ENCODE measurements at places on chromosomes 6 and 20.

- no peak for DNase-seq
Measured at GRCh38 chr6:30060606-30061091, 416 bp upstream of the POLR1H start.

DNA sequence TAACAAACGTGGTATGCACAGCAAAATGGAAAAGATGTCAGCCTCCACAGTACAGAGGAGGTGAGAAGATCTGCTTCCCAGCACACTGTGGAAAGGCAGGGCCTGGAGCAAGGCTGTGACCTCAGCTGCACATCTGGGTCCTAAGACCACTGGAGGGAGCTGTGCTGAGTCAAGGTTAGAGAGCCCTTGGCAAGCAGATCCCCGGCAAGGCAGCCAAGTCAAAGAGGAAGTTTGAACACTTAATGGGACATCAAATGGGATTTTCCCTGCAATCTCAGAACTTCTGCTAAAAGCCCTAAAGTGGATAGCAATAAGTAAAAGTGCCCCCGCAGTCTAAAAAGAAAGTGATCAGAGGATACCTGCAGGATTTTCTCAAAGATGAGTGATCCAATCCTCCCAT, 39.5 kb downstream of the UNC5CL start:
- DNase-seq = no peak

DNA sequence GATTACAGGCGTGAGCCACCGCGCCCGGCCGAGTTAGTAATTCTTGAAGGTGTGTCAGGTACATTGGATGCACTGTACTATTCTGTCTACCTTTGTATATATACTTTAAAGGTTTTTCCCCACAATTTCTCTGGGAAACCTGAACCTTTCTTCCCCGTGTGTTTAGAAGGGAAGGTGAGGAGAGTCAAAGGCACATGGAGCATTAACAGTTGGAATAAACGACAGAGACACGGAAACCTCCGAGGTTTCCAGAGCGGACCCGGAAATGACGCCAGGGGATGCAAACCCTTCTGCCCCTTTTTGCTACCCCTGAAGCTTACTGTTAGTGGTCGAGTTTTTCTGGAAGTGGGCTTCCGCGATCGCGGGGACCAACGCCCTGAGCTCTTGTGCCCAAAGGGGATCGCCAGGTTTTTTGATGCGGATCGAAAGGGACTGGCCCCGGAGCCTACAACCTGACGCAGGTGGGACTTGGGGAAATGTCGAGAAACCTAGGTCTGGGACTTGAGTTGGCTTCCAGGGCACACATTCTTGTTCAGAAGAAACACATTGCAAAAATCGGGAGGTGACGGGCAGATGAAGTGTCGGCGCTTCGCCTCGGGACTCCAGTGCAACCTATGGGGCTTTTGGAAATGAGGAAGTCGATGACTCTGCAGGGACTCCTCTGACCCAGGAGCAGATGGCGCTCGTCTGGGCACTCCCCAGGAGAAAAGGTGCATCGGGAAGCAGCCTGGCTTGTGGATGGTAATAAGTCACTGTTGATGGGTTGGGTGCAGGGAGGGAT, 218.2 kb downstream of the OR2B2 start:
- peak; percentile 7 for DNase-seq

GRCh38 chr20:37095599-37096414, at the start of gene RBL1:
Gene RBL1 (minus strand): TSS chr20:37095997. CDS start chr20:37095928, 69 bp downstream.
- DNase-seq = peak; percentile 78

DNA sequence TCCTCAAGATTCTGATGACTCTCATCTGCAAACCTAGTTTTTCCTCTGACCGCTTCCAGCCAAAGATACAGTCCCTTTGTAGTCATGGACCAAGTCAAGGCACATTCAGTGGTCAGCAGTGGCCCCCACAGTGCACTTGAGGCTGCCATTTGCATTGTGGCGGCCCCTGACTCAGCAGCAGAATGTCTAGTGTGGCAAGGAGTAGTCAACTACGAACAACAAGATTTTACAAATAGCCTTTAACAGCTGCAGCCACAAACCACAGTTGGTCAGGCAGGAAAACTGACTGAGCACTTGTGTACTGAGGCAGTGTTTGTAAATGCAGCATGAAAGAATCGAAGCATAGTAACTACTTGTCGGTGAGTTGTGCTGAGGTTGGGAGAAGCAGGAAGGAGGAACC, 49.6 kb downstream of the SLC2A12 start:
- no peak for DNase-seq

- DNase-seq = peak; percentile 33
Measured at GRCh38 chr6:170553534-170554012, 466 bp upstream of the PSMB1 start.

DNA sequence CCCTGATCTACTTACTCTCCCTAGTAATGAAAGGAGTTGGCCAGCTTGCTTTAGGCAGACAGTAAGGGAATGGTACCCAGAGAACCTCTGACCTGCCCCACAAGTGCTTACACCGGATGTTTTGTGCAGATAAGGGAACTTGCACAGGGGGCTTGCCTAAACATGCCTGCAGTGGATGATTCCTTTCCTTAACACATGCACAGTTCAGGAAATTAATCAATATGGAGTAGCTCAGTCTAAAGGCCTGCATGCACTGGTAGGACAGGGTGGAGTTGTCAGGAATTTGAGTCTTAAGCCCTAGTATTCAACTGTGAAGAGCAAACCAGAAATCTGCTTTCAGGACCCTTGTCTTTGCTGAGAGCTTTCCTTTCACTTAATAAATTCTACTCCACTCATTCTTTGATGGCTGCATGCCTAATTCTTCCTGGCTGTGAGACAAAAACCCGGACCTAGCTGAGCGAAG, 3.9 kb upstream of the TRIM38 start:
- no peak for DNase-seq

GRCh38 chr6:159819932-159820640, 20.0 kb downstream of the PNLDC1 start:
- peak; percentile 18 for DNase-seq

DNA sequence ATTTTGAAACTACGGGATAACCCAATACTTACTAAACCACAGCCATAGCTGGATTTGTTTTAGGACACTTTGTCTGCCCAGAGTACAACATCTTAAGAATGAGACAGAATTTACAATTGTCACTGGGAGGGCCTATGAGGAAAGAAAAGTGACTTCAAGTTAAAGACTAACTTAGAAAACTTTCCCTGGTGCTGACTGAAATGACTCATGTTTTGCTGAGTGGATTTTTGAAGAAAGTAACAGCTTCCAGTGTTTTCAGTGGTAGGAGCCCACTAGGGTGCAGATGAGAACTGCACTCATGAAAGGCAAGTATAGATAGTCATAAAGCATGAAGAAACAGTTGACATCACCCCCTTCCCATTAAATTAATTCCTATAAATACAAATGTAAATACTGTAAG, 988.2 kb upstream of the MAP3K7 start:
- DNase-seq = no peak

DNA sequence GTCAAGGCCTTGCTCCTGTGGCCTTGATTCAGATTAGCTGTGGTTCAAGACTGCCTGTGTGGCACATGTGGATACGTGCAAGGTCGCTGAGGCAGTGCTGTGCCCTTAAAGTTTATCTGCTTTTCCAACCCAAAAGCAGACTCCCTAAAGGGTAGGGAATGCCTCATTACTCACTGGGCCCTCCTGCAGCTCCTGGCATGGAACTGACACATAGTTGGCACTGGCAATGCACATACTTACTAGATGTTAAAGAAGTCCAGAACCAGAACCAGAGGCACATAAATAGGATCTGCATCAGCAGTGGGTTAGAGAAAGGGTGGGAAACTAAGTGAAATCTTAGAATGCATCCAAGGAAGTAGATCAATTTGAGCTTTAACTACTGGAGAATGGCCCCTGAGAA, 90.6 kb upstream of the MLN start:
- DNase-seq = no peak

- no peak for DNase-seq
Measured at GRCh38 chr20:16476032-16476431, 97.2 kb downstream of the KIF16B start.

DNA sequence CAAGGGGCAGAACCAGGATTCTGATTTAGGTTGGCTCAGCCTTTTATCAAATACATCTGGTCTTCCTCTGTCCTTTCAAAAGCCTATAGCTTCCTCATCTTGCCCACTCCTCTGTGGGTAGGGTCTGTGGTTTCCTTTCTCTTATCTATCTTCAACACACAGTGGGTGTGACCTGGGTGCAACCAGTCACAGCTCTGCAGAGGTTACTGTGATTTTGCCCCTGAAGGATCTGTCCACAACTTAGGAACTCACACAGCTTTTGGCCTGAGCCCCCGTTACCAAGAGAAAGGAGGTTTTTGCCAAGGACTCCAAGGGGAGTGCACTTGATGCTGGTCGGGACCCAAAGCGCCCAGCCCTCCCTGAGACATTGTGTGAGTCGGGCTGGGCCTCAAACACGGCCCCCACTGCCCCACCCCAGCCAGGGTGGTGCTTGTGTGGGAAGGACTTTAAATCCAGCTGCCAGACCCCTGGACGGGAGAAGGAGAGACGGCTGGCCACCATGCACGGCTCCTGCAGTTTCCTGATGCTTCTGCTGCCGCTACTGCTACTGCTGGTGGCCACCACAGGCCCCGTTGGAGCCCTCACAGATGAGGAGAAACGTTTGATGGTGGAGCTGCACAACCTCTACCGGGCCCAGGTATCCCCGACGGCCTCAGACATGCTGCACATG, at the start of gene PI16:
PI16 (plus strand) TSS at position 477 of the 670 bp plus-strand sequence; CDS start at position 500, 23 bp downstream.
- DNase-seq = no peak

GRCh38 chr20:45621593-45621992, 7.9 kb upstream of the WFDC10A start:
- DNase-seq = no peak

- no peak for DNase-seq
Measured at GRCh38 chr6:10320291-10320690, 94.6 kb downstream of the TFAP2A start.

DNA sequence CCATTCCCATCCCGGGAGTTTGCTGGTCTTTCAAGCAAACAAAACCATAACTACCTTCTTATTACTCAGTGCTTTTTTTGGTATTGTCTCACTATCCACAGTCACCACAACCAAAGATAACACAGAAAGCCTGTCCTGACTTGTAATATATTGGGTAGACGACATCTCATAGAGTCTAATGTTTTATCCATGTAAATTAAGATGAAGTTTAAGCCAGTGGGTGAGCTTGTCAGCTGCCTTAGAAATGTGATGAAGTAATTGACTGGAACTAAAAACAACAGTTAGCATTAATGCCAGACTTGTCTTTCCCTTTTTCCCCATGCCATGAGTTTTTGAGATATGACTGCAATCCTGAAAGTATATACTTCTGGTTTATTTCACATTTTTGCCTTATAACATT, 282.7 kb upstream of the PRDM1 start:
- no peak for DNase-seq

- DNase-seq = no peak
Measured at GRCh38 chr6:170262489-170263088, 28.3 kb downstream of the DLL1 start.

DNA sequence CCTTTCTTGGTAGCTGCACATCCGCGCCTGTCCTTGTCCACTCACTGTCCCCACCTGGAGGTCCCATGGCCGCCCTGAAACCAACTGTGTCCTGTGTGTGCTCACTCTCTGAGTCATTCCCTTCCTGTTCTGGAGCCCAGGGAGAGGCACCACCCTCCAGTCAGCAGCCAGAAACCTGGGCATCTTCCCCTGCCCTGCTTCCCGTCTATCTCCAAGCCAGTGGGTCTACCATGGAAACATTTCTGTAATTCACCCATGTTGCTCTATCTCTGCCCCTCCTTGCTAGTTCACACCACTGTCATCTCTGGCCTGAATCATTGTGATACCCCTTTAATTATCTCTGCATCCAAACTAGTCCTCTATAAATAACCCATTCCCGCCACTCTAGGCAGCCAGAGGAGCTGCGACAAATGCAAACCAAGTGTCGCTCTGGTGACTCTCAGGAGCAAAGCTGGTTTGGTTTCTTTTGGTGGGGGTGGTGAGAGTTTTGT, 28.8 kb upstream of the SYNJ2 start:
- no peak for DNase-seq

DNA sequence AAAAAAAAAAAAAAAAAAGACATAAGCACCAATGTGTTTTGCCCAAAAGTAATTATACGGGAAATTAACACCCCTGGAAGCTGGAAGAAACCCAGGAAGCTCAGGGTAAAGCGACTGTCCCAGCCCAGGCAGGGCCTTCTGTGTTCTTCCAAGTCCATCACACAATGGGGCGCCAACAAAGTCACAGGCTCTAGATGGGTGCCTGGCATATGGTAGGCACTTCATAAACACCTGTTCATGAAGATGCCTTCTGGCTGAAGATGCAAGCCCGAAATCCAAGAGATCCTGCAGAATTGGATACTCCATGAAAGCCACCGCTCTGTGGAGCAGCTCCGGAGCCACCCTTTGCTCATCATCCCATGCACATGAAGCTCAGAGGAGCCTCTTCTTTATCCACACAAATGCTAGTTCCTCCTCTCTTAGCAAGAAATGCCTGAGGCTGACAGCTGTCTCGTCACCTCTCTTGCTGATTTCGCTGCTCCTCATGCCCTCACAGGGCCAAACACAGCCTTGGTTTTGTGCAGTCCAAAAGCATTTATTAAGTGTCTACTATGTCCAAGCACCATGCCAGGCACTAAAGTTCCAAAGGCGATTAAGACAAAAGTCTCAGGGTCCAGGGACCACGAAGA, 76.6 kb downstream of the TRERF1 start:
- DNase-seq = no peak

DNA sequence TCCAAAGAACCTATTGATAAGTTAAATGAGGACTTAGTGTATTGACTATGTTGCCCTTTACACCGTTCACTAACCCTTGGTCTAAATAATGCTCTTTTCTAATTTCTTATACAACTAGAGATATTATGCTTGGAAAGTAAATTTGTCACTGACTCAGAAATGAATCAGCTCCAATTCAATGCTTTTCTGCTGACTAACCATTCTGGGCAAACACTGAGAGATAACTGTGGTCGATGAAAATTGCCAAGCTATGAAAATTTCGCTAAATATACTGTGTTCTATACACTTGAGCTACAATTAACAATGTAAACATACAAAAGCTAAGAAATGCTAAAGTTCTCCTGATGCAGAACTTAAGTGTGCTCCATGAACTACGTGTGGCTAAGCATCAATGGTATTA, 23.1 kb upstream of the FBXO9 start:
- no peak for DNase-seq
